ENCODE measurements at places on chromosomes 11 and 22. TPM values are rescaled to one million over a fixed set of nuclear protein-coding genes. Genes with fewer than 3 reads are reported as not detected.
A peak's percentile ranks its signal among the peaks of the same experiment; 100 is the strongest.

DNA sequence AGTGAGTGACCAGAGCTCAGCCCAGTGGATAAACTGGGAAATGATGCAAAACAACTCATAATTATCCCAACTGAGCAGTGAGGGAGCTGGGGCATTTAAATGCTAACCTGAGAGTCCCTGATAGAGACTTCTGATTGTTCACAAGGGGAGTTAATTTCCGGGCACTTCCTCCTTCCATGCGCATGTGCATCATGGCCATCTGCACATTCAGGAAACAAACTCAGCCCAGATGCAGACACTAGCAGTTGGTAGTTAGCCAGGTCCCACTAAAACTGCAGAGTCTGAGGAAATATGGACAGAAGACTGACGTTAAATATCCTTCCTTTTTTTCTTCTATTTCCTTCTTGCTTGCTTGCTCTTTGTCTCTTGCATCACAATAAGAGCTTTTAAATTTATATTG is 852.1 kb upstream of the LRRC4C start:
- DNase-seq: no peak
- no peaks in the 10 kb centered on the region for H3K4me1 ChIP-seq
- no peak overlapping the region for H3K27ac ChIP-seq

DNA sequence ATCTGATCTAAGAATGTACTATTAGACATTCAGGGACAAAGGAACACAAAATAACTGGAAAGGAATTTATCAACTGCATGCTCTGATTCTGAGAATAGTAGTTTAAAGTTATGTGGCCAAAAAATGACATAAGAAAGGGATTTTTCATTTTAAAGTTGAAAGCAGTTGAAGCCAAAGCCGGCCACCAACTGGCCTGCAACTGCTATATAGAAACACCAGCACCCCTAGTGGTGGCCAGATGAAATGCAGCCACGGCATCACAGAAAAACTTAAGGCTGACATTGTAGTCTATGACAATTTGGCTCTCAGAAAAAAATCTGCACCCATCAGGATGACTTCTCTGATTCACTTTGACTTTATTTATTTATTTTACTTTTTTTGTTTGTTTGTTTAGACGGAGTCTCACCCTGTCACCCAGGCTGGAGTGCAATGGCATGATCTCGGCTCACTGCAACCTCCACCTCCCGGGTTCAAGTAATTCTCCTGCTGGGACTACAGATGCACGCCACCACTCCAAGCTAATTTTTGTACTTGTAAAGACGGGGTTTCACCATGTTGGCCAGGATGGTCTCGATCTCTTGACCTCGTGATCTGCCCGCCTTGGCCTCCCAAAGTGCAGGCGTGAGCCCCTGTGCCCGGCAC is 59.2 kb downstream of the SLC35F2 start:
- DNase-seq: peak; percentile 30
- no peak overlapping the region for H3K4me3 ChIP-seq
- peaks cover 10% of the 10 kb centered on the region for H3K4me1 ChIP-seq
- no peaks in the 10 kb centered on the region for H3K27me3 ChIP-seq

DNA sequence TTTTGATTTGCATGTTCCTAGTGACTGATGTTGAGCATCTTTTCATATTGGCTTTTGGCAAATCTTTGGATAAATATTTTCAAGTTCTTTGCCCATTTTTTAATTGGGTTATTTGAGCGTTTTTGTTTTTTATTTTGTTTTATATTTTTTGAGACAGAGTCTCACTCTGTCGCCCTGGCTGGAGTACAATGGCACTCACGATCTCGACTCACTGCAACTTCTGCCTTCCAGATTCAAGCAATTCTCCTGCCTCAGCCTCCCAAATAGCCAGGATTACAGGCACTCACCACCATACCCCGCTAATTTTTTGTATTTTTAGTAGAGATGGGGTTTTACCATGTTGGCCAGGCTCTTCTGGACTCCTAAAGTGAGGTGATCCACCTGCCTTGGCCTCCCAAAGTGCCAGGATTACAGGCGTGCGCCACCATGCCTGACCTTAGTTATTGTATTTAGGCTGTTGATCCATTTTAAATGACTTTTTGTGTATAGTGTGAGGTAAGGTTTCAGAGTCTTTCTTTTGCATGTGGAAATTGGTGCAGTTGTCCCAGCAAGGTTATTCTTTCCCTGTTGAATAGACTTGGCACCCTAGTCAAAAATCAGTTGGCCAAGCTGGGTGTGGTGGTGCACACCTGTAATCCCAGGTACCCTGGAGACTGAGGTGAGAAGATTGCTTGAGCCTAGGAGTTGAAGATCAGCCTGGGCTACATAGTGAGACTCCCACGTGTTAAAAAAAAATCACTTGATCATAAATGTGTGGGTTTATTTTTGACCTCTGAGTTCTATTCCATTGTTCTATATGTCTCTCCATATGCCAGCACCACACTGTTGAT is 23.7 kb upstream of the AIFM3 start:
- H3K27me3 ChIP-seq: no peaks in the 10 kb centered on the region
- H3K4me3 ChIP-seq: no peak overlapping the region
- H3K27ac ChIP-seq: no peak overlapping the region
- H3K4me1 ChIP-seq: peaks cover under 1% of the 10 kb centered on the region

GRCh38 chr11:59144096-59144495 is 1.4 kb downstream of the FAM111A start:
- H3K4me3 ChIP-seq: peak overlapping the region; percentile 56
- H3K36me3 ChIP-seq: no peaks in the 10 kb centered on the region
- no peak for DNase-seq
- no peaks in the 10 kb centered on the region for H3K27me3 ChIP-seq

Gene OR52I1
- total RNA-seq: not detected

GRCh38 chr11:75627906-75628668 is 40.8 kb downstream of the MAP6 start:
- no peak overlapping the region for H3K27ac ChIP-seq
- H3K27me3 ChIP-seq: no peaks in the 10 kb centered on the region
- no peaks in the 10 kb centered on the region for H3K36me3 ChIP-seq
- peaks cover 4% of the 10 kb centered on the region for H3K4me1 ChIP-seq

GRCh38 chr22:45322873-45323525 is 13.3 kb downstream of the FAM118A start:
- H3K4me1 ChIP-seq: peaks cover 7% of the 10 kb centered on the region
- DNase-seq: no peak
- no peaks in the 10 kb centered on the region for H3K27me3 ChIP-seq
- H3K4me3 ChIP-seq: no peak overlapping the region
- peaks cover 46% of the 10 kb centered on the region for H3K36me3 ChIP-seq
- no peak overlapping the region for H3K27ac ChIP-seq

Gene SCGB1D2
- not detected for total RNA-seq

GRCh38 chr11:18743900-18744514 is 18.0 kb upstream of the IGSF22 start:
- H3K4me1 ChIP-seq: no peaks in the 10 kb centered on the region
- H3K27me3 ChIP-seq: no peaks in the 10 kb centered on the region
- no peak overlapping the region for H3K4me3 ChIP-seq
- no peaks in the 10 kb centered on the region for H3K36me3 ChIP-seq

GRCh38 chr11:64569300-64569970 is 21.6 kb upstream of the SLC22A12 start:
- H3K4me3 ChIP-seq: no peak overlapping the region
- H3K4me1 ChIP-seq: no peaks in the 10 kb centered on the region
- no peaks in the 10 kb centered on the region for H3K27me3 ChIP-seq
- H3K27ac ChIP-seq: no peak overlapping the region

GRCh38 chr11:77054084-77054483 is 12.7 kb upstream of the CAPN5 start:
- H3K4me1 ChIP-seq: no peaks in the 10 kb centered on the region
- H3K27ac ChIP-seq: no peak overlapping the region
- no peak overlapping the region for H3K4me3 ChIP-seq
- no peaks in the 10 kb centered on the region for H3K36me3 ChIP-seq
- no peak for DNase-seq
- H3K27me3 ChIP-seq: no peaks in the 10 kb centered on the region

GRCh38 chr22:50141462-50141861 is 29.1 kb upstream of the PANX2 start:
- no peaks in the 10 kb centered on the region for H3K27me3 ChIP-seq
- no peak for DNase-seq
- no peak overlapping the region for H3K27ac ChIP-seq
- no peak overlapping the region for H3K4me3 ChIP-seq
- no peaks in the 10 kb centered on the region for H3K36me3 ChIP-seq

DNA sequence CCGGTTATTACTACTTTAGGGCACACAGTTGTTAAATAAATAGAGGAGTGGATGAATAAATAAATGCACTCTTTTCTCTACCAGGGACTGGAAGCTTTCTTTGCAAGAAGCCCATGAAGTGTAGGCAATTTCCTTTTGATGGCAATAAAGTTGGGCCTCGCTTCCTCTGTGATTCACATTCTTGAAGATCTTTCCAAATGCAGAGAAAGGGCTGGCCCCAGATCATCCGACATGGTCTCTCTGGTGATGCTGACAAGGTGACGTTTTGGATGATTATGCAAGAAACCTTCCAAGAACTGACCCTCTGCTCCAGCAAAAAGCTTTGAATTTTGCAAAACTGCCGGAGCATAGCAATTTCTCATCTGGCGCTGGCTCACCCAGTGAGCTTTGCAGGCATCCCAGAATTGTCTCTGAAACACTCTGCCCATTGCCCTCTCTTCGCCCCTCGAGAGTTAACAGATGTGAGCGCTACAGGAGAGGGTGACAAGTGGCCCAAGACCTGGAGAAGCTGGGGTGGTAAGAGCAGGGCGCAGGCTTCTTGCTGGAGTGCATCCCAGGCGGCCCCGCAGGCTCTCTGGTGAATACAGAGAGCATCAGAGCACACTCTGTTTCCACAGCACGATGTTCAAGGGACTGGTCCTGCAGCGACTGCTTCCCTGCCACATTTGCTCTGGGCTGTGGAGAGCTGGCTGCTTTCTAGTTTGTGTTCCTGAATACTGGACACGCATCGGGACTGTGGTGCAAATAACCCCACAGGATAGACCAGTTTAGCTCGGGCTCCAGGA is 11.5 kb upstream of the IFT27 start:
- H3K36me3 ChIP-seq: no peaks in the 10 kb centered on the region
- H3K4me1 ChIP-seq: no peaks in the 10 kb centered on the region
- no peak overlapping the region for H3K4me3 ChIP-seq
- no peak overlapping the region for H3K27ac ChIP-seq
- DNase-seq: no peak

Gene TNRC6B
- 22.4 TPM for total RNA-seq

Gene TMEM138
- 44.9 TPM for total RNA-seq

Gene SESN3
- total RNA-seq: 15.1 TPM

Gene NARS2
- total RNA-seq: 7.8 TPM

DNA sequence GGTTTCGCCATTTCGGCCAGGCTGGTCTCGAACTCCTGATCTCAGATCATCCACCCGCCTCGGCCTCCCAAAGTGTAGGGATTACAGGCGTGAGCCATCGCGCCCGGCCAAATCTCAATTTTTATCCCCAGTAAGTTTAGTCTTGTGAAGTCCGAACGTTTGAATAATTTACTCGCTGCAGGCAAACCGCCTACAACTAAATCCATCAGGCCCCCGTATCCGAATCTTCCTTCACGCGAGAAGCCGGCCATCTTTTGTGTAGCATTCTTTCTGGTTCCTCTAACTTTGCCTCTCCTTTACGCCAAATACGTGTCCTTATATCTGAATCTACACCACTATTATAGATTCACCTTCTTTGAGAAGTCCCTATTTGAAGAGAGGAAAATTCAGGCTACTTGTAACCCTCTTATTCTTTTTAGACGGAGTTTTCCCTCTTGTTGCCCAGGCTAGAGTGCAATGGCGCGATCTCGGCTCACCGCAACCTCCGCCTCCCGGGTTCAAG is 581 bp upstream of the EIF3L start:
- peak overlapping the region; percentile 77 for H3K4me3 ChIP-seq
- no peaks in the 10 kb centered on the region for H3K27me3 ChIP-seq
- H3K36me3 ChIP-seq: peaks cover 19% of the 10 kb centered on the region
- H3K4me1 ChIP-seq: peaks cover 17% of the 10 kb centered on the region

DNA sequence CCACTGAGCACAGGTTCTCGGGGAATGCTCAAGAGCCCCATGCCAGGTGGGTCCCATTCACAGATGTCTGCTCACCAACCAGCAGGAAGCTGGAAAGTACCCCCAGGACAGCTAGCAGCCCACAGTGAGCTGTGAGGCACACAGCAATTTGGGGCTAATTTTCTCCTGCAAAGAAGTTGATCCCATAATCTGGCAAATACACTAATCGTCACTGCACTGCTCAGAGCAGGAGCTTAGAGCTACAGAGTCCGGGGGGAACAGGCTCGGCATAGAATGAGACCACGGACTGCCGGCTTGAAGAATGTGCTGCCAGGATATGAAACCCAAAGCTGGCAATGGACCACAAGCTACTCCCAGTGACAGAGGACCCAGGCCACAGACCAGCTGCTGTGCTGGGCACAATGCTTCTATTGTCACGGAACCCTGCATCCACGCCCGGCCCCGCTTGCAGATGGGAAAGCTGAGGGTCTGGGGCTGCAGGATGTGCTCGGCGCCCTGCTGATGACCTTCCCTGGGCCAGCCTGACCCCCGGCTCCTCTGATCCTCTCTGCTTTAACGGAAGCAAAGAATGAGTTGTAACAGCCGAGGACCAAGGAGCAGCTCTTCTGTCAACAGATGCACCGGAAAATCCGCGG is 239.7 kb downstream of the CTTN start:
- DNase-seq: no peak
- H3K4me3 ChIP-seq: no peak overlapping the region
- H3K27me3 ChIP-seq: no peaks in the 10 kb centered on the region
- H3K36me3 ChIP-seq: no peaks in the 10 kb centered on the region
- H3K27ac ChIP-seq: no peak overlapping the region

Gene TMEM191B
- not detected for total RNA-seq

DNA sequence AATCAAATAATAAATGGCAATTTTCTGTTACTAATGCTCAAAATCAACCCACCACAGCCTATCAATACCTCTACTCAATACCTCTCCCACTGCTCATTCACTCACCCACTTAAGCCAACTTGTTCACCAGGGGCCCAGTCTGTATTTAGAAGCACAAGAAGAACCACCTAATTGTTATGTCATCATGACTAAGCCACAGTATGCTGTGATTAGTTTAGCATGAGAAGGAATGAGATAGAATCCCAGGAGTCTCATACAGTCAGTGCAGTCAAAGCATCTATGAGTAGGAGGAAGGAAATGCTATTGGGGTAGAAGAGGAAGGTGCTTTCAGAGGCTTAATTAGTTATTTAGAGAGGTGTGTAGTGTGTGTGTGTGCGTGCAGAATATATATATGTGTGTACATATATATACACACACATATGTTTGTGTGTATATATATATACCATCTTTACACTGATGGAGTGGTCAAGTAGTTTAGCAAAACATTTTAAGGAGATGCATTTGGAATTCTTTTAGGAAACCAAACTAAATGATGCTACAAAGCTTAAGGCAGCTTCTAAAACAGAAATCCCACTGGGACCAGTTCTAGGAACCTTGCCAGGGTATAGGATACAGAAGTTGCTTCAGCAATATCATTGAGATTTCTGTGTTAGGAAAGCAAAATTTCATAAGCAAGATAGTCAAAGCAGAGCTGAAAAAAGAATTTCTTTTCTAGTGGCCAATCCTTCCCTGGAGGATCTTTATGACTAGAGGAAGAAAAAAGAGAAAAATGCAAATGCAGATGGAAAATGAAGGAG is 27.5 kb downstream of the KCNA4 start:
- H3K27me3 ChIP-seq: no peaks in the 10 kb centered on the region
- H3K27ac ChIP-seq: no peak overlapping the region
- no peaks in the 10 kb centered on the region for H3K36me3 ChIP-seq
- H3K4me3 ChIP-seq: no peak overlapping the region
- H3K4me1 ChIP-seq: no peaks in the 10 kb centered on the region
- DNase-seq: no peak

GRCh38 chr11:28621753-28622152 is 513.6 kb downstream of the METTL15 start:
- H3K4me3 ChIP-seq: no peak overlapping the region
- H3K27me3 ChIP-seq: no peaks in the 10 kb centered on the region
- H3K27ac ChIP-seq: no peak overlapping the region
- no peak for DNase-seq
- no peaks in the 10 kb centered on the region for H3K4me1 ChIP-seq
